ENCODE measurements at places on chromosomes 13 and 19.

- no peak for DNase-seq
Measured at GRCh38 chr19:9070066-9070465, 16.8 kb upstream of the OR1M1 start.

GRCh38 chr13:75329723-75330122, 152.2 kb downstream of the TBC1D4 start:
- DNase-seq, result no peak

- DNase-seq, result no peak
Measured at GRCh38 chr13:66137384-66137783, 1092.8 kb downstream of the PCDH9 start.

DNA sequence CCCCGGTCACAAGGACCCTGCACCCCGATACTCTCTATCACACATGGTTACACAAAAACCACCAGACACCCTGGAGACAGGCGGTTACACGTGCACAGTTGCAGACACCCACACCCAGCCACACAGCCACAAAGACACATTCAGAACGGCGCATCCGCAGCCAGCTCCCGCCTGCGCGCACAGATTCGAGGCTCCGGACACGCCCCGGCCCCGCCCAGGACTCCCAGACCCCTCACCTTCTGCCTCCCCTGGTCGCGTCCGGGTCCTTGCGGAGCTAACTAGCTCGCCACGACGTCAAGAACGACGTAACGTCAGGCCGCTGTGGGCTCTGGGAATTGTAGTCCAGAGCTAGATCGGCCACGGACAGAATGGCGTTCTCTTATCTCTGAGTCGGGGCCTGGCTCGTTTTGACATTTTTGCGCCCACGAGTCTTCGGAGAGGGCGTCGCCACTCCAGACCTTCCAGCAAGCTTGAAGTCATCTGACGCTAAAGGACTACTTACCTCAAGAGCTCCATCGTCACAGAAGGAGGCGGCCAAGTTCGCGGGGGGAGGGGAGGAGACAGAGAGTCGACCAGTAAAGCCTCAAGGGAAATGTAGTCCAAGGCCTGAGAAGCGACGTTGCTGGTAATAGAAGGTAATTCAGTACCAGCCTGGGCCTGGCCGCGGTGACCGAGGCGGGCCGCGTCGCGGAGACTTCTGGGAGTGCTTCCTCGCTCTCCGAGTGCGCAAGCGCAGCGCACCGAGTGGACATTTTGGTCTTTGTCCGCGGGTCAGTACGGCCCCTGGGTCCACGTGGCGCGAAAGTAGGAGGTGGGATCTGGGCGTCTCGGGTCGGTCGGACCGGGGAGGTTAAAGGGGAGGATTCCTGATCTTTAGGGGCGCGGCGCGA, at the start of the genes ZNF146 and ZNF565:
TSS of gene ZNF146 (plus strand) at position 721 of the 890 bp plus-strand sequence. CDS start 21,335 bp downstream, outside the sequence.
TSS of gene ZNF565 (minus strand) at position 280 of the 890 bp plus-strand sequence. CDS start 12,680 bp downstream, outside the sequence.
- peak; percentile 91 for DNase-seq

DNA sequence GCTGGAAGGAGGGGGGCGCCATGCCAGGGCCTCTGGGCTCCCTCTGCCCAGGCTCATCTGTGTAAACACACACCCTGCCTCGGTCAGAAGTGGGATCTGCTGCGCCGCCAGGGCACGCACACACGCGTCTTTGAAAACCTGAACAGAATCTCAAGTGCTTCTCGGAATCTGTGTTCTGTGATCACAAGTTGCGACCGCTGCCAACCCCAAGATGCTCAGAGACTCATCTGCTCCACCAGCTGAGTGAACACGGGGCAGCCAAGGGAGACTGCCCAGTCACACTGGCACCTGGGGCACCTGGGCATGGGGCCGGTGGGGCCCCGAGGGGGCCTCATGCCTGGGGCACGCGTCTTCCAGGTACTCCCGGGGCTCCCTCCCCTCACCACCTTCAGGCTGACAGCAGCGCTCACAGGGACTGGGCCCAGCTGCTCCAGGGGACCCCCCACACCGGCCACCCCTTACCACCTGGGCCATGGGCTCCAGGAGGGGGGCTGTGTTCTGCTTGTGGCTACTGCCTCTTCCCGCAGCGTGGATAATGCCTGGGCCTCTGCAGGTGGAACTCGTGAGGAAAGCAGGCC, 59.0 kb downstream of the KLF2 start:
- DNase-seq, result no peak

DNA sequence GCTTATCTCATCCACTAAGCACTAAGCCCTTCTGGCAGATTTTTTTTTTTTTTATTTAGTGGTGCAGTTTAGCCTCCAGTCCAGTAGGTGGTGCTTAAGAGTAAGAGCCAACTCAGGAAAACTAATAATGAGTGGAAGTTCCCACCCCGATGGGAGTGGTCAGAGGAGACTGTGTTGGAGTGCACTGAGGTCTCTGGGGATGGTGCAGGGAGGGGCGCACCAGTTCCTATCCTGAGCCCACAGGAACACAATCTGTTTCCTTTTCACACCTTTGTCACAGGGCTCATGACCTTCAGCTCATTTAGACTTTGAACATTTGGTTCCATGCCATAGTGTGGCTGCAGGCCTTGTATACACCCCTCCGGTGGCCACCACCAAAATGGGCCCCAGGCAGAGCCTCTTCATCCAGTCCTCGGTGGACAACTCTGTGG, 367.4 kb downstream of the SPRY2 start:
- no peak for DNase-seq

DNA sequence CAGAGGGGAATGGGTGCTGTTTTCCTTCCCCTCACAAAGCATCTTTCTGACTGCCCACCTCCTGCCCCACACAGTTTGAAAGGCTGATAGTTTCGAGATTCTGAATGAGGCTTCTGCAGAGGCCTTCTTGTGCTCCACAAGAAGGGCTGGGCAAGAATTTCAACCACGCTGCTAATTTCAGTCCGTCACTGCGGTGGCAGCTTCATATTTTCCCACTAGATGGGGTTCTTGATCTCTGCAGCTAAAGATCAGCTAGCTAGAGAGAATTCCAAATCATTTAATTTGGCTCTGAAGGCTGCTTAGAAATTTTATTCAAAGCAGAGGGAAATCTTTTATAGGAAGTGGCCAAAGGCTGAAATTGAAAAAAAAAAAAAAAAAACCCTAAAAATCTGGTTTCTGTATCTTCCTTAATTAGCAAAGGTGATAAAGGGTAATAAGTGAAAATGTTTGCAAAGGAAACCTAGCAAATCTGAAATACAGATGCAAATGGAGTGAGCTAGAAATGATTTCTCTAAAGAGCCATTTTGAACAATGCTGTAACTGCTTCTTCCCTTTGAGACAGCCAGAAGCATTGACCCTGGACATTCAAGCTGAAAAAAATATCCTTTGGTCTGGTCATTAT, 38.0 kb upstream of the C13orf42 start:
- peak; percentile 54 for DNase-seq

- DNase-seq, result no peak
Measured at GRCh38 chr13:51643105-51643881, 59.0 kb downstream of the WDFY2 start.

- no peak for DNase-seq
Measured at GRCh38 chr13:79794931-79795330, 314.0 kb downstream of the NDFIP2 start.

DNA sequence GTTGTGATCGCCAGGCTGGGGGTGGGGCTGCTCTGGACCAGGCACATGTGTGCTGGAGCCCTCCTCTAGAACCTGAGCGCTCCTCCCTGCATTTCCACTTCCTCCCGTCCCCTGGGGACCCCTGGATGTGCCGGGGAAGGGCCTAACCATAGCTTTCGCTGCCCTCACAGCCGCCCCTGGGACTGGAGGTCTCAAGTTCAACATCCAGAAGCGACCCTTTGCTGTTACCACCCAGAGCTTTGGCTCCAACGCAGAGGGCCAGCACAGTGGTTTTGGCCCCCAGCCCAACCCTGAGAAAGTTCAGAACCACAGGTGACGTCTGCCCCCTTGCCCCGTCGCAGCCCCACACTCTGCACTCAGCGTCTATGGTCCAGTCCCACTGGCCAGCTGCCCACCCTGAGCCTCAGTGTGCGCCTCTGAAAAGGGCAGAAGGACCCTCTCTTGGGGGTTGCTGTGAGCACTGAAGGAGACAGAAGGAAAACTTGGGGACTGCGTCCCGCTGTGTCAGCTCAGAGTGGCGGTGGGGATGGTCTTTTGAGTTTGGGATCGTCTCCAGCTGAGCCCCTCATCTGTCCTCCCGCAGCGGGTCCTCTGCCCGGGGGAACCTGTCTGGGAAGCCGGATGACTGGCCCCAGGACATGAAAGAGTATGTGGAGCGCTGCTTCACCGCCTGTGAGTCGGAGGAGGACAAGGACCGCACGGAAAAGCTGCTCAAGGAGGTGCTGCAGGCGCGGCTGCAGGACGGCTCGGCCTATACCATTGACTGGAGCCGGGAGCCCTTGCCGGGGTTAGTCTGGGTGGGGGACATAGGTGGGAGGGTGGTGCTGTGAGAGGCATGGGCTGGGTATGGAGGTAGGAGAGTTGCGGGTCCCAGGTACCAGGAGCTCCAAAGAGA, 6.0 kb downstream of the LENG8 start:
- DNase-seq, result no peak

- no peak for DNase-seq
Measured at GRCh38 chr19:2453431-2454025, 3.2 kb downstream of the LMNB2 start.

- DNase-seq, result no peak
Measured at GRCh38 chr19:40640744-40641143, 39.6 kb downstream of the LTBP4 start.

DNA sequence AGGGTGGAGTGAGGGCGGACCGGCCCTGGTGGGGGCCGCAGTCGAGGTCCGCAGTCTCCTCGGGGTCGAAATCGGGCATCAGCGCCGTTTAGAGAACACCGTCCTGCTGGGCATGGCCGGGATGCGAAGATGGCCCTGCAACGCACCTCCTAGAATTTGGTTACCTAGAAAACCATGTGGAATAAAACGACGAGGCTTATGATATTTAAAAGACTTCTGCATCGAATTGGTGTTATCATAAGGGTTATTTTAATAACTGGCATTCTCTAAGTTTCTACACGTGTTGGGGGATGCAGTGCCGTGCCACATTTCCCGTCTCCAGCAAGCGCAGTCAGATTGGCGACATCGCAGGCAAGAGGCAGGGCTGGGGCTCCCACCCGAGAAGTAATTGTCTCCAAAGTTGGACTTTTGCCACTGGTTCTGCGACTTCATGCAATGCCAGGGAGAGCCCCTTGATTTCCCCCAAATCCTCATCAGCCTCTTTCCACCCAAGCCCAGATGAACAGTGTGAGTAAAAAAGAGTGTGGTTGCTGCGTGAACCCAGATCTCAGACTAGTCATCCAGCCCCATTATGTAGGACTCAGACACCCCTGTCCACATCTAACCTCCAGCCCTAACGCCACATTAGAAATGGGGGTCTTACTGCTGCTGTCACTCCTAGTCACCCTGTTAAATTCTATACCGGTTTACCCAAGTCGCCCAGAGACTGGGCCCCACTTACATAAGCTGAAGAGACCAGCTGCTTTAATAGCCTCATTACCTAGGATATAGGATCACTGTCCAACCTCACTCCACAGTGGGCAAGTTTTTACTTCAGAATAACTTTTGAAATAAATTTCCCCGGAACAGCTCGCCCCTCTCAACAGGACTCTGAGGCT, 571 bp upstream of the DHRS12 start:
- DNase-seq, result no peak

DNA sequence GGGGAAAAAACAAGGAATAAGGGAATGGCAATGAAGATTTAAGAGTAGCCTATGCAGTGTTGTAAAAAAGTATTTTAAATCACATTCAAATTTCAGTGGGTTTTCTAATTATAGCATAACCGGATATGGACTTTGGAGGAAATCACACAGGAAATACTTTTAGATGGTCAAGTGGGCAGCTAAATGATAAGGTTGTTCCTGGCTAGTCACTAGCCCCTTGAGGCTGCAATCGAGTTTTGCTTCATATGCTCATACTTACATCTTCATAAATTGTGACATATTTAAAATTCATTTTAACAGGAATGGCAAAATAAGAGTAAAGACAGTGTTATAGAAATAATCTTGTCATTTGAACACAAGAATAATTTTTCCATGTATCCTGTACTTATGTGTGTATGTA, 88.9 kb downstream of the WDFY2 start:
- DNase-seq, result no peak

- peak; percentile 27 for DNase-seq
Measured at GRCh38 chr19:30711296-30711695, 339.1 kb downstream of the ZNF536 start.

DNA sequence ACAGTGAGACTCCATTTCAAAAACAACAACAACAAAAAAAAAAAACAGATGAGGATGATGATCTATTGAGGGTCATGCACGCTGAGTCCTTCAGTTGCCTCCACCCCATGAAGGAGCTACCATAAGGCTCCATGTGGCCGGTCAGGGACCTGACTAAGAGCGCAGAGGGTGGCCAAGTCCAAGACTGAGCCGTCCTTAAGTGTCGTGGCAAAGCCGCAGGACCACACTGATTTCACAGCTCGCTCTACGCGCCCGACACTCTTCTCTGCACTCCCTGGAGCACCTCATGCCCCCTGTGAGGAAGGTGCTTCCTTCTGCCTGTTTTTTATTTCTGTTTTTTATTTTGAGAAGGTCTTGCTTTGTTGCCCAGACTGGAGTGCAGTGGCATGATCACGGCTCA, 12.3 kb downstream of the TTYH1 start:
- no peak for DNase-seq

GRCh38 chr13:24178847-24179485, 18.4 kb downstream of the SPATA13 start:
- no peak for DNase-seq

DNA sequence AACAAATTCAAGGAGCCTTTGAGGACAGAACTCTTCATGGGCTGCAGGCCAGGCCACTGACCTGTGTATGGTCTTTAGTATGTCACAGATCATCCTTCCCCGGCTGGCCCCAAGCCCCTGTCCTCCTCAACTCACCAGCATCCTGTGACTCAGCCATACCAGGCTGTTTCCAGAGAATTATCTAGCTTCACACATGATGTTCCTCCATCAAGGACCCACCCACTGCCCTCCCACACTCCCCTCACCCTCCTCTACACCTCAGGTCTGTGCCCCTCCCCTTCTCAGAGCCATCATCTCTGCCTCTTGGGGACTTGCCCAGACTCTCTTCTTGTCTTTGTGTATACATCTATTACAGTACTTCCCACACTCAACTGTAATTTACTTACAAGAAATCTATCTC, 14.7 kb downstream of the DCT start:
- DNase-seq, result no peak

DNA sequence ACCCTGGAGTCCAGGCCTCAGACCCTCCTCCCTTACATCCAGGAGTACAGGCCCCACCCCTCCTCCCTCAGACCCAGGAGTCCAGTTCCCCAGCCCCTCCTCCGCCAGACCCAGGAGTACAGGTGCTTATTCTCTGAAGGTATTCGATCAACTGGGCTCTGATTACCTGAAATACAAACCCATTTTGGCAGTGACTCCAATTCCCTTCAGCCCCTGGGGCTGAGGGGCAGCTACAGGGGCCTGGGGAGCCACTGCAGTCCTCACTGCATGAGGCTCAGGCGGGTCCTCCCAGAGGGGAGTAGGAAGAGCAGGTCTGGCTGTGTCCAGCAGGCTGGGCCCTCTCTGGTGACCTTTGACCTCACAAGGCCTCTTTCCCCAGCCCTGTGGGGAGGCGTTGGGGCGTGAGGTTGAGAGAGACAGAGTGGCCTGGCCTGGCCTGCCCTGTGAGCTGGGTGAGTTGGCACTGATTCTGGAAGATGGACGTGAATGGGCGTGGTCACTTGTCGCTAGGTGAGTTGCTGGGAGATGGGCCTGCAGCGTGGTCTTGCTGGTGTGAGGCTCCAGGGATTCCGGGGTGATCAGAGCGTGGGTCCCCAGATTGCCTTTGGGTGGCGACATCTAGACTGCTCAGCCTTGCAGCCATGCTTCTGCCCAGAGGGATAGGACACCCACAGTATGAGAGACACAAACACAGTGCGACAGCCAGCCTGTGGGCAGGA, 3.1 kb downstream of the BCAT2 start:
- DNase-seq, result no peak

Data from NCI-H2107 (cell line).